Endodermal cell (in vitro differentiated cells): ENCODE measurements at places on chromosomes 2 and 18. TPM values are rescaled to one million over a fixed set of nuclear protein-coding genes. Genes with fewer than 3 reads are reported as not detected.

Gene SERPINB13
- not detected in 2 replicates for total RNA-seq

Gene ALPG
- total RNA-seq = 0.09 TPM in 1 of 2 replicates, not detected in the other

Gene ZC3H6
- total RNA-seq = 21.5 to 26.4 TPM (median 24.0 TPM) in 3 replicates

Gene SCYGR4
- total RNA-seq = not detected in 3 replicates

Gene CFAP221
- 13.4 to 18.3 TPM (median 18.0 TPM) in 3 replicates for total RNA-seq

Gene CNRIP1
- not detected in 3 replicates for total RNA-seq

Gene MGAT5
- 21.5 to 78.4 TPM (median 78.4 TPM) in 3 replicates for total RNA-seq

Gene RETREG2
- total RNA-seq = 64.1 and 67.0 TPM in 2 replicates

Gene SRBD1
- total RNA-seq = 15.6 to 19.5 TPM (median 17.7 TPM) in 3 replicates

Gene AMER3
- 0.91 to 1.1 TPM in 2 of 3 replicates, not detected in the other for total RNA-seq

Gene VSNL1
- total RNA-seq = 0.33 to 1.5 TPM (median 1.4 TPM) in 3 replicates

Gene RSAD2
- 0.47 and 0.75 TPM in 2 replicates for total RNA-seq

Gene IL1R1
- 2.4 to 4.1 TPM (median 3.6 TPM) in 3 replicates for total RNA-seq

Gene MC4R
- total RNA-seq = not detected in 2 replicates

Gene ITGA4
- total RNA-seq = 2.3 and 2.4 TPM in 2 replicates

Gene COMMD1
- total RNA-seq = 25.5 and 27.8 TPM in 2 replicates

Gene FAM110C
- total RNA-seq = 1.0 and 1.8 TPM in 2 replicates

Gene TXNDC2
- total RNA-seq = not detected in 3 replicates

Gene ATP6V1B1
- total RNA-seq = not detected in 2 replicates

Gene FAP
- total RNA-seq = not detected in 2 replicates

Gene LRRTM1
- 3.3 and 5.2 TPM in 2 replicates for total RNA-seq

Gene TMEM214
- 59.8 to 66.8 TPM (median 63.7 TPM) in 3 replicates for total RNA-seq

Gene QPCT
- total RNA-seq = 17.7 to 23.1 TPM (median 18.2 TPM) in 3 replicates

Gene STAT4
- total RNA-seq = 2.9 and 3.2 TPM in 2 replicates

Gene SYT4
- 0.38 to 0.95 TPM (median 0.82 TPM) in 3 replicates for total RNA-seq

Gene FER1L5
- total RNA-seq = 0.92 to 1.7 TPM (median 1.6 TPM) in 3 replicates

Gene CD28
- not detected in 3 replicates for total RNA-seq

Gene KCNG2
- total RNA-seq = not detected in 3 replicates

Gene ZC3H8
- total RNA-seq = 6.5 to 11.5 TPM (median 8.3 TPM) in 3 replicates

Gene SLC38A11
- not detected in 2 replicates for total RNA-seq

Gene WDR35
- total RNA-seq = 4.6 to 12.1 TPM (median 11.3 TPM) in 3 replicates

Gene CD8A
- total RNA-seq = 0.21 TPM in 1 of 3 replicates, not detected in the others

Gene RBKS
- total RNA-seq = 3.3 and 4.4 TPM in 2 replicates

Gene ALLC
- not detected in 3 replicates for total RNA-seq

Gene FHL2
- 10.5 to 12.1 TPM (median 11.4 TPM) in 3 replicates for total RNA-seq

Gene CDH19
- total RNA-seq = not detected in 3 replicates

Gene MPP4
- total RNA-seq = not detected in 3 replicates

Gene TIGD1
- total RNA-seq = 5.4 to 7.6 TPM (median 6.5 TPM) in 3 replicates

Gene PLA2R1
- 0.80 to 2.0 TPM (median 1.4 TPM) in 3 replicates for total RNA-seq

Gene LGALSL
- 22.5 and 22.6 TPM in 2 replicates for total RNA-seq

Gene ACMSD
- not detected in 2 replicates for total RNA-seq

Gene CHPF
- total RNA-seq = 54.0 and 55.5 TPM in 2 replicates

Gene PLCD4
- 0.25 to 1.2 TPM (median 0.73 TPM) in 3 replicates for total RNA-seq

Gene APCDD1
- total RNA-seq = 7.5 and 9.0 TPM in 2 replicates

Gene SRD5A2
- total RNA-seq = 0.05 TPM in 1 of 2 replicates, not detected in the other

Gene SCYGR7
- not detected in 3 replicates for total RNA-seq

Gene CRYGD
- 1.1 TPM in 1 of 3 replicates, not detected in the others for total RNA-seq

Gene RAX
- 0.18 to 5.3 TPM (median 0.63 TPM) in 3 replicates for total RNA-seq

Gene SLC9A2
- total RNA-seq = 0.14 TPM in 1 of 2 replicates, not detected in the other

Gene CHAC2
- 0.73 to 5.9 TPM (median 4.8 TPM) in 3 replicates for total RNA-seq

Gene C1GALT1C1L
- 0.20 TPM in 1 of 2 replicates, not detected in the other for total RNA-seq

Gene CCDC102B
- 2.6 to 6.9 TPM (median 5.0 TPM) in 3 replicates for total RNA-seq

Gene IL36G
- total RNA-seq = 0.40 to 1.2 TPM in 2 of 3 replicates, not detected in the other

Gene ADGRF3
- 0.26 to 0.93 TPM (median 0.48 TPM) in 3 replicates for total RNA-seq

Gene INHBB
- not detected in 2 replicates for total RNA-seq

Gene ARHGAP28
- total RNA-seq = 122 and 133 TPM in 2 replicates
